Fibroblast of skin of back (primary cell): ENCODE measurements at places on chromosomes 7 and 10.

DNA sequence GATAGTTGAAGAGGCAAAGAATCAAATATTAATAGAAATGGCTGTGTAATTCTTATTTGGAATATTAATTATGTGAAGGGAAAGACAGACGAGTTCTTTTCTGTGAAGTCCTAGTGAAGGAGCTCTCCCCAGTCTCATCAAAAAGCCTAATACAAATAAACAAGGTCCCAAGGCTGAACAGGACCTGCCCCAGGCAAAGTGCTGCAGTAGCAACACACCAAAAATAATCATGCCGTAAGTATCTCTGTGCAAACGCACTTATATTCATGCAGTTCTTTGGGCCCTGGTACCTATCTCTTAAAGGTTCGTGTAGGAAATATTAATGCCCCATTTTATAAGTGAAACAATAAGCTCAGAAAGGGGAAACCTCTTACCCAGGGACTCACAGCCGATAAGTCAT, 12.2 kb upstream of the CHST15 start:
- DNase-seq, result no peak

DNA sequence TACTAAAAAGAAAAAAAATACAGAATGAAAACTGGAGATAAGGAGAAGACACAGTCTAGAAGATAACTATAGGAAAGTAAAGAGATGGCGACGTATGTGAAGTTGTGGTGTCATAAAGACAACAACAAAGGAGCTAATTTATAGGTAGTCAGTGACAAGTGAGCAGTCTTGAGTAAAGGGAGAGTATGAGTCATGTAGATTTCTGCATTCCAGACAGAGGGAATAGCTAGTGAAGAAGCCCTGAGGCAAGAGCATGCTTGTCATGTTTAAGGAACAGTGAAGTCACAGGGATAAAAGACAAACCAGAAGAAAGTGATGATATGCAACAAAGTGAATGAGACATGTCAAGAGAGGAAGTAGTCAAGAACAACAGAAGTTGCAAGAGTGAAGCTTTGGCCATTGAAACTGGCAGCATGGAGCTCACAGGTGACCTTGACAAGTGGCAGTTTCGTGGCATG, 2.3 kb upstream of the MIOS start:
- DNase-seq, result peak; percentile 93

GRCh38 chr10:101494650-101495049, 93.4 kb downstream of the POLL start:
- no peak for DNase-seq

- peak; percentile 79 for DNase-seq
Observed at GRCh38 chr7:151249034-151249731, 689 bp upstream of the SMARCD3 start.

GRCh38 chr7:128904381-128905197, 5.9 kb downstream of the KCP start:
- peak; percentile 54 for DNase-seq

- DNase-seq, result peak; percentile 62
Observed at GRCh38 chr7:1403638-1404459, 55.4 kb downstream of the MICALL2 start.

DNA sequence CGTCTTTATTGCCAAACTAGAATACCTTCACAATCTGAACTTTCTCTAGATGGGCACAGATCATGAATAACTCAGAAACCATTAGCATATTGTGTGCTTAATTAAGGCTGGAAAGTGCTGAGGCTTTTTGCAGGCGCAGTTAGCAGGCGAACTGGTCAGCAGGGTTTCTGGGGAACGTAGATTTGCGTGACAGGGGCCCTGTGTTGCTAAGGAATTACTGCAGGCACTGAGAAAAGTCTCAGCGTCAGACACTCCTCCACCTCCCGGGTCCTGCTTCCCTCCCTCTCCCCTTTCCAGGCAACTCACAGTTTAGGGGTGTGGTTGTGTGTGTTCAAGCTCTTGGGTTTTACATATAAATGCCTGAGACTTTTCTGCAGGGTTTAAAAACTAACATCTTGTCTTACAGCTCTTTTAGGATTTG, 2.2 kb downstream of the MAP3K8 start:
- DNase-seq, result peak; percentile 71
